Esophagus squamous epithelium (tissue), 5 donors: ENCODE measurements at places on chromosomes 6 and 20.

DNA sequence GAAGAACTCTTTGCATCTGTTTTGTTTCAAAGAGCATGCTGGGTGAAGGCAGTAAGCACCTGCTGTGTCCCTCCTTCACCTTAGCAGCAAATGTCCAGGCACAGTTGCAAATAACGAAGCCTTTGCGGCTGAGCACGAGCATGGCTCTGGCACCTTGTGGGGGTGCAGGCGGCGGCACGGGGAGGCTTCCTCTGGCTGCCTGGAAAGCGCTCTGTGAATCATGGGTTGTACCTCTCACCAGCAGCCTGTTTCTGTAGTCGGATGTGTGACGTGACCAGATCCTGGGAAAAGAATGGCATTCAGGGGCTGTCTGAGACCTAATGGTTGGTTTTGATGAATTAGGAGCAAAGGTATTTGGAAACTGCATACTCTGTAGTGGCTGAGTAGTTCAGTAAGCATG lies 144.8 kb downstream of the DTNBP1 start:
- no peak for DNase-seq

DNA sequence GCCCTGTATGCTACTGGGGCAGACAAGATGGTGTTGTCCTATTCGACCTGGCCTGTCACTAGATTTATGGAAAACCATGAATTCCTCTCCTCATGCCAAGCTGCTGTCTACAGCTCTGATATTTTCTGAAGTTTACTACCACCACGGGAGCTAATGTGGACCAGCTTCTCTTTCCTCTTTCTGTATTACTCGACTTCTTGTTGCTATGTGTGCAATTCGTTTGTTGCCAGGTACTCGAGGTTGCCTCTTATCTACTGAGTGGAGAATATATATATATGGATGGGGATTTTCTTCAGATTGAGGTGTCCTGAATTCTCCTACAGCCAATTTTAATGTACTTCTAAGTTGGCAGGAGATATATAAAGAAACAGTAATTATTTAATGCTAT lies 34.7 kb downstream of the MAN1A1 start:
- no peak for DNase-seq

- DNase-seq, result no peak
Measured at GRCh38 chr20:8735674-8736073, 333.2 kb upstream of the PLCB4 start.

GRCh38 chr6:38091613-38092012 lies 272.1 kb downstream of the ZFAND3 start:
- no peak for DNase-seq

- no peak for DNase-seq
Measured at GRCh38 chr6:164417537-164418261, 891.7 kb downstream of the C6orf118 start.

- no peak for DNase-seq
Measured at GRCh38 chr6:79094938-79095337, 16.9 kb upstream of the PHIP start.

- no peak for DNase-seq
Measured at GRCh38 chr6:72376736-72377135, 245.1 kb upstream of the KCNQ5 start.

DNA sequence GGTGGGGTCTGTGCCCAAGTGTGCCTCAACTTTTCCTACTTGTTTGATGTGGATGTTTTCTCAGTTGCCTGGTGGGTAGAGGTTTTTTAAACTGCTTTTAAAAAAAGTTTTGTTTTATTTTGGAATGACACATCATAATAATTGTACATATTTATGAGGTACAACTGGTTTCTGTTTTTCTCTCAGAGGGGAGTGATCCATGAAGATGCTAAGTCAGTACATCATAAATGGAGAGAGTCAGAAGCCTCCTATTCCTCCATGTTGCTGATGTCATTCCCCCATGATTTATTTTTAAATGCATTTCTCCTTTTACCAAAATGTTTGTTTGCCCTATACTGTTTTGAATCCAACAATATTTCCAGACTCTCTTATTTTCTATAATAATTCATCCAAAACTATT lies 77.3 kb upstream of the CLVS2 start:
- DNase-seq, result no peak

- no peak for DNase-seq
Measured at GRCh38 chr20:36861875-36862801, 13.8 kb upstream of the TLDC2 start.

DNA sequence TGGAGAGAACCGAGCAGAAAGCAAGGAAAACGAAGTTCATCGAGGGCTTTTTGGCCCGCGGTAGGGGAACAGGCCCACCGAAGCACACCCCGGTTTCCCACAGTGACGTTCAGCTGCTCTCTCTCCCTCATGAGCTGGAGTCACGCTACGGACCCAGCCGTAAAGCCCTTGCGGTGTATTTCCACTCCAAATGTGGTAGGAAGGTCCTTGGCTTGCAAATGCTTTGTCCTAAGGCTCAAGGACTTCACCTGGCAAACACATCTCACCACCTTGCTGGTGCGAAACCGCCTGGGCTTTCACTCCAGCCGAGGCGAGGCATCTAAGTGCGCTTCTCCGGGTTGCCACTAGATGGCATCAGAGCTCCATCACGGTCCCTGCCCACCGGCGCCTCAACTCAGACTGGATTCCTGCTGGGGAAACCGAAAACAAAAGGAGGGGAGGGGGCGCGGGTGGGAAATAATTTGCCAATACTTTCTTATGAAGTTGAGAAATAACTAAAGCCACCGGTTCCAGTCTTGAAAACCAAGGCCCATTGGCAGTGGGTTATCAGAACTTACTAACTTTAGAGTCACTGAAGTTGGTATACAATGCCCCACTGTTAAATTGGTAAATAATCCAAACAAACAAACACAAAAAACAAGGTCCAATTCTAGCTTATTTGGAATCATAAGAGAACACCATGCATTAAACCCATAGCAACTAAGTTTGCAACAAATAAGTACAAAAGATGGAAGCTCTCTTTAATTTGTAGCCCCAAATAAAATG lies 13.4 kb upstream of the FOXC1 start:
- no peak for DNase-seq

- DNase-seq, result no peak
Measured at GRCh38 chr6:20135677-20136268, 76.5 kb downstream of the MBOAT1 start.

GRCh38 chr20:48621376-48622078 lies 206.3 kb downstream of the PREX1 start:
- DNase-seq, result no peak

GRCh38 chr6:11121851-11122250 lies 10.3 kb upstream of the ERVFRD-1 start:
- no peak for DNase-seq

DNA sequence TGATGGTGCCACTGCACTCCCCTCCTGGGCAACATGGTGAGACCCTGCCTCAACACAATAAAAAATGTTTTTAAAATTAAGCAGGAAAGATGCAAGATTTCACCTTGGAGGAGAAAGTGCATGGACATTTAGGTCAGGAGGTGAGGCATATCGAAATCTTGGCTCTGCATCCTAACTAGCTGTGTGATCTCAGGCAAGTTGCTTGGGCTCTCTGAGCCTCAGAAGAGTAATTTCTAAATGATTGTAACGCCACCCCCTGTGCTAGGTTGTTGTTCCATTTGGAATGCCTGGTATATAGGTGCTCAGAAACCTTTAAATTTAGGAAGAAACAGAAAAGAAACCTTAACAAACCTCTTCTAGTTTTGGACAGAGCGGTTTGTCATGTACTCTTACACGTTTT lies 35.9 kb upstream of the C20orf144 start:
- no peak for DNase-seq

DNA sequence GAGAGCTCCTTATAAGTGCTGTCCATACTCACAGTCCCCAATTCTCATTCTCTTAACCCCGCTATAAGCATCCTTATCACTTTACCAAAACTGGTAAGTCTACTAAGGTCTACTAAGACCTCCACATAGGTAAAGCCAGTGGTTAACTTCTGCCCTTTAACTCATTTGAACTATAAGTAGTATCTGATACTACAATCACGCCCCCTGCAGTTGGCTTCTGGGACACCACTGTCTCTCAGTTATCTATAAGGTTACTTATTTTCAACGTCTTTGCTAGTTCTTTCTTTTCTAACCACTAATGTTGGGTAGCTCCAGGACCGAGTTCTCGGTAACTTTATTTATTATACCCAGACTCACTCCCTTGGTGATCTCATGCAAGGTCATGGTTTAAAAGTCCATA lies 142.6 kb downstream of the ARHGAP18 start:
- no peak for DNase-seq

- no peak for DNase-seq
Measured at GRCh38 chr6:84752118-84752850, 12.1 kb downstream of the TBX18 start.
